ENCODE measurements at places on chromosomes 16 and 17.
A peak's percentile ranks its signal among the peaks of the same experiment; 100 is the strongest.

- DNase-seq = no peak
Measured at GRCh38 chr17:33342025-33342424, 48.9 kb upstream of the ASIC2 start.

DNA sequence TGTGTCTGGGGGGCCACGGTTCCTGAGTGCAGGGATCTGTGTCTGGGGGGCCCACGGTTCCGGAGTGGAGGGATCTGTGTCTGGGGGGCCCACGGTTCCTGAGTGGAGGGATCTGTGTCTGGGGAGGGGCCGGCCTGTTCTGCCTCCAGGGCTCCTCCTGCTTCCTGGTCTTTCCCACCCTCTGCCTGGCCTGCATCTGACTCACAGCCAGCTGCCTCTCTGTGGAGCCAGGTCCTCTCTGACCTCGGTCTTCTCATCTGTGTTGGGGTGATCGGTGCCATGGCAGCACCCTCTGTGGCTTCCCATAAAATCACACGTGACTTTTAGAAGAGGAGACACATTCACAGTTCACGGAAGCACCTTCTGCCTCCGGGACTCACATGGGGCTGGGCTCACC lies 50.3 kb downstream of the ZFPM1 start:
- DNase-seq = no peak

GRCh38 chr17:39548494-39549225 lies 59.1 kb downstream of the NEUROD2 start:
- DNase-seq = no peak

GRCh38 chr16:26642047-26642664 lies 424.6 kb upstream of the C16orf82 start:
- DNase-seq = no peak

DNA sequence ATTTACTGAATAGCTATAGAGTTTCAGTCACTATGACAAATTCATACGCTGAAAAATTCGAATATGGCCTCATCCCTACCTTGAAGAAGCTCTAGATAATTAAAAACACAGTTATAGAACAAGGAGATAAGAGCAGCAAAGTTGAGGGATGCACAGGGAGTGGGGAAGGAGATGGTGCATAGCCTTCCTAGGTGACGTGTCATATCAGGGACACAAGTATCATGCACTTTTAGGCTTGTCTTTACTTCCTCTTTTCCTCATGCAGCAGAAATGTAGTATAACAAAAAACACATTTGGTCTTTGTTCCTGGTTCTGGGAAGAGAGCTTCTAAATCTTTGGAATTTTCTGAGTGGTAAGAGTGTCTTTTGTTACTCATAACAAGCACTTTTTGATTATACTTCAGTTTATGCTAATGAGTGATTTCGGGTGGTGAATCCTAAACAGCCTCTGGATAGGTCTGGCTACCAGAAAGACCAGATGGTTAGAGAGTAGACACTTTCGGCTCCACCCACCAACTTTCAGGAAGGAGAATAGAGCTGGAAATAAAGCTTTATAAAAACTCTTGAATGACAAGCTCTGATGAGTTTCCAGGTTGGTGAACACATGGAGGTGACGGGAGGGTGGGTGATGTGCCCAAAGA lies 341.4 kb downstream of the UTP18 start:
- DNase-seq = no peak

DNA sequence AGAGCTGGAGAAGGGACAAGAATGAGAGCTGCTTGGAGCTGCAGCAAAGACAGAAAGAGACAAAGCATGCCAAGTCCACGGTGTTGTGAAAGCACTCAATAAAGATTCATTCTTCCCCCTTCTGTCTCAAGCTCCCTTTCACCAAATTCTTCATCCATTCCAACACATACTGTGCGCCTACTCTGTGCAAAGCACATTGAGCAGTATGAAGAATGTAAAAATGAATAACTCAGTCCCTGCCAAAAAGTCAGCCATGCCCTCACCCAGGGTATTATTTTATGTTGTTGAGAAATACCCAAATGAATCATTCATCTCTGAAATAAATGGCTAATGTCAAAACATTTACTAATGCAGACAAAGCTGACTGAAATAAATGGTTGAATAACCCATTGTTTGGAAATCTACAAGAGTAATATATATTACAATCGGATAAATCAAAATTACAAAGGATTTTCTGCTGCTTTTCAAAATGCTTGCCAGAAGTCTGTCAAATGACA lies 282.9 kb upstream of the IRX5 start:
- no peak for DNase-seq

GRCh38 chr16:19751478-19752385 lies 33.7 kb downstream of the IQCK start:
- no peak for DNase-seq

DNA sequence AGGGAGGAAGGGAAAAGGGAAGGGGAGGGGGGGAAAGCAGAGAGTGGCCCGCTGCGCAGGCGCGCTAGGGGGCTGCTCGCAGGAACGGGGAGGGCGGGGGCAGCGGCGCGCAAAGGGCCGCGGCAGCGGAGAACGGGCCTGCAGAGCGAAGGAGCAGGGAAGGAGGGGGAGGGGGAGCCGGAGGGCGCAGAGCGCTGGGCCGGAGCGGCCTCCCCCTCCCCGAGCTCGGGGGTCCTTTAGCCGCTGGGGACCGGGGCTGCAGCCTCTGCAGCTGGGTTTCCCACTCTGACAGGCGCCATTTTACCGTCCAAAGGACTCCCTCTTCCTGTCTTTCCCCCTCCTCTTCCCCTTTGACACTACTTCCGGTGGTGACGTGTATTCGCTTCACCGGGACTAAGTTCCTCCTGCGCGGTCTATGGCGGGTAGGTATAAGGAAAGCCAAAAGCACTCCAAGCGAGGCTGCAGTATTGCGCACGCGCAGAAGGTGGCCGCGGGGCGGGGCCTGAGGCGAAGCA lies at the start of gene CTDNEP1:
Gene CTDNEP1 (minus strand): TSS at position 74 of the 515 bp plus-strand sequence. CDS start 438 bp downstream, outside the sequence.
- DNase-seq = peak; percentile 98

- DNase-seq = no peak
Measured at GRCh38 chr16:84569382-84569987, 48.4 kb downstream of the COTL1 start.

GRCh38 chr16:56591377-56592060 lies 2.2 kb downstream of the MT3 start:
- no peak for DNase-seq

DNA sequence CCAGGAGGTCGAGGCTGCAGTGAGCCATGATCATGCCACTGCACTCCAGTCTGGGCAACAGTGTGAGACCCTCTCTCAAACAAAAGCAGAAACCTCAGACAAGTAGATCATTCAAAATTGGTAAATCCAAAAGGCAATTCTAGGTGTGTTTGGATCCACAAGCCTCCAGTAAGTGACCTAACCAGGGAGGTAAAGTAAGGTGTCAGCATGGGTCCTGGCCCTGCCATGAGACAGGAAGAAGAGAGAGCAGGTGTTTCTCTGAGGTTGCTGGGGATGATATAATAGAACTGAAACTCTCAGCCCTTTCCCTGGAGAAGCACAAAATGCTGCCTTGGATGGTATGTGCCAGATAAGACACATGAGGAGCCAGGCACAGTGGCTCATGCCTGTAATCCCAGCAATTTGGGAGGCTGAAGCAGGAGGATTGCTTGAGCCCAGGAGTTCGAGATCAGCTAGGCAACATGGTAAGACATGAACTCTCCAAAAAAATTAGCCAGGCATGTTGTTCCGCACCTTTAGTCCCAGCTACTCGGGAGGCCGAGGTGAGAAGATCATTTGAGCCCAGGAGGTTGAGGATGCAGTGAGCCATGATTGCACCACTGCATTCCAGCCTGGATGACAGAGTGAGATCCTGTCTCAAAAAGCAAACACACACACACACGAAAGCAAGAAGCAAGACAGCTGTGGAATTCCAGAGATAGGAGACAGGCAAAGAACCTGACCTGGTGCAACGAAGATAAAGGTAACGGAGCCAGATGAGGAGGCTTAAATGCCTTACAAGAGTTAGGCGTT lies 6.5 kb downstream of the TM4SF5 start:
- no peak for DNase-seq

GRCh38 chr17:70091005-70091568 lies 16.1 kb downstream of the KCNJ16 start:
- DNase-seq = no peak

- no peak for DNase-seq
Measured at GRCh38 chr17:27577121-27577761, 53.7 kb upstream of the LGALS9 start.

DNA sequence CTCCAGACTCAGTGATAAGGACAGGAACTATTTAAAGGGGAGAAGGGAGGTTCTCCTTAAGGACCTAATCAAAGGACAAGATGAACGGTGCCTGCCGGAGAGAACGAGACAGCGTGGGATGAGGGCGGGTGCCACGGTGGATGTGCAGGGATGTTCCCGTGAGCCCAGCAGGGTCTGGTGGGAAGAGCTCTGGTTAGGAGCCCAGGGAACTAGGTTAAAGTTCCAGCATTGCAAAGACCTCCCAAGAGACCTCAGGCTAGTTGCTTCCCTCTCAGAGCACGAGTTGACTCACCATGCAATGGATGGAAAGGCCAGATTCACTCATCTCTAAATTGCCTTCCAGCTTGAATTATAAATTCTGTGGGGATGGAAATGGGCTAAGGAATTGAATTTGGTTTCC lies 14.7 kb downstream of the CCR7 start:
- DNase-seq = peak; percentile 43

GRCh38 chr17:22692066-22692805 lies 999.9 kb downstream of the KCNJ18 start:
- DNase-seq = no peak

DNA sequence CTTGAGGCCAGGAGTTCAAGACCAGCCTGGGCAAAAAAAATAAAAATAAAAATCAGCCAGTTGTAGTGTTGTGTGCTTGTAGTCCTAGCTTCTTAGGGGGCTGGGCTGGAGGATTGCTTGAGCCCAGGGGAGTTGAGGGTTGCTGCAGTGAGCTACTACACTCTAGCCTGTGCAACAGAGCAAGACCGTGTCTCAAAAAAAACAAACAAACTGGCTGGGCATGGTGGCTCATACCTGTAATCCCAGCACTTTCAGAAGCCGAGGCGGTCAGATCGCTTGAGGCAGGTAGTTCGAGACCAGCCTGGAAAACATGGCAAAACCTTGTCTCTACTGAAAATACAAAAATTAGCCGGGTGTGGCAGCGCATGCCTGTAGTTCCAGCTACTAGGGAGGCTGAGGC lies 4.9 kb upstream of the UBALD2 start:
- no peak for DNase-seq

DNA sequence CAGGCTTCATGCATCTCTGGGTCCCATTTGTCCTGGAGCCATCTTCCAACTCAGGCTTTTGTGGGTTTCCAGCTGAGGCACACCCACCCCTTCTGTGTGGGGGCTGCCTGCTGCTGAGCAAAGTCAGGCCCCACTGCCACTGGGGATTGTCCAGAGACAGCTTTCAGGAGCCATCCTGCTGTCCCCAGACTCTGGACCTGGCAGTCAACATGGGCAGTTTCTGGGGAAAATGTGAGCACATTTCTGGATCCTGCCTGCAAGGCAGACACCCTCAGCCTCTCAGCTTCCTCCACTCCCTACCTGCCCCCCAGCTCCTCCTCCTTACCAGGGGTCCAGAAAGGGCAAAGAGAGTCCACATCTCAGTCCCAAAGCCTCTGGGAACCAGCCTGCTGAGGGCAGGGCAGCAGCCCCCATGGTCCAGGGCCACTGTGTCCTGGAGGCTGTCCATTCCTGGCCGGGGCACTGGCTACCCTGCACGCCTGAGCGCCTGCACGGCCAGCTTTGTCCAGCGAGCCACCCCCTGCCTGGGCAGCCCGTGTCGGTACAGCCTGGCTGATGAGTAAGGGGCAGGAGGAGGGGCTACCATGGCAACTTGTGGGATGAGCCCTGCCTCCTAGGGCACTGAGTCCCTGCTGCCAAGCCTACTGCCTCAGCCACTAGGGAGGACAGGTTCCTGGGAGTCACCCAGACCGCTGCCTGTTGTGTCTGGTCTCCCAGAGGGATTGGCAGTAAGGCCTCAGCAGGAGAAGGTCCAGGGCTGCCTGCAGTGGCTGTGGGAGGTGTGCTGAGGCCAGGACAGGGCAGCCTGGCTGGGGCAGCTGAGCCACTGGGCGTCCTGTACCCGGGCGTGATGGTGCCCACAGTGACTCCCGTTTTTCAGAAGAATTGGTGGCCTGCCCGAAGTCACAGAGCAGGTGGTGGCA lies at the start of gene SLC47A2:
Gene SLC47A2 (minus strand): TSS at position 477 of the 923 bp plus-strand sequence. CDS start 29 bp downstream, at position 448.
- DNase-seq = peak; percentile 49

- DNase-seq = no peak
Measured at GRCh38 chr17:6498356-6498755, 54.1 kb downstream of the PIMREG start.

- no peak for DNase-seq
Measured at GRCh38 chr17:79835470-79835899, 3.8 kb downstream of the CBX4 start.

DNA sequence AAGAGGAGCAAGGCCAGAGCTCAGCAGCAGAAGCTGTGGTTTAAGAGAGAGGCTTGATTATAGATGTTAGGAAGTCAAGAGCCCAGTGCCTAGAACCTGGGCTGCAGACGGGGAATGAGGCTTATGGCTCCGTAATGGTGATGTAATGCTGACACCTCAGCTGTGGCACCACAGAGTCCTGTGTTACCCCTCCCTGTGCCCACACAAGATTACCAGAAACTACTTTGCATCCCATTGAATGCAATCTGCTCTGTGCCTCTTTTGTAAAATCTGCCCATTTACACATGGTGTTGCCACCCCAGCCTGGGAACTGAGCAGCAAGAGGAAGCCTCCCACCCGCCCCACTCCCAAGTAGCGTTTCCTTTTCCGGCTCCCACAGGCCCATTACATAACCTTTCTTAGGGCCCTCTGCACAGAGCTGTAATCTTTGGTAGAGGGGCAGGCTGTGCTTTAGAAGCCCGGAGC lies 57.0 kb downstream of the PITPNC1 start:
- peak; percentile 58 for DNase-seq

DNA sequence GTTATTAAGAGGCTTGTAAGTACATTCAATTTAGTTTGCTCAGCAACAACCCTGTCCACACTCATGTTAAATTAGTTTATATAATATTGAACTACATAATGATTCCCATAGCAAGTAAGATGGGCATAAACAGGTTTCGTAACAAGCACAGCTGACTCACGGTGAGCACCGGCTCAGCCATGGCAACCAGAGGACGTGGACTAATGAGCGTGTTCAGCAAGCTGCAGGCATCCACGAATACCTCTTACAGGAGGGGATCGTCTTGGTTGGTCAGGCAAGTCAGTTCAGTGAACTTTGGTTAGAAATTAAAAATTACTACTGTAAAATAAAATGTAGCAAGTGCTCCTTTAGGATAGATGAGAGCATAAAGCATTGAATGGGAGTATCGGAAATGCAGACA lies 58.4 kb downstream of the ELAC2 start:
- DNase-seq = no peak

- DNase-seq = no peak
Measured at GRCh38 chr17:69547947-69548346, 133.4 kb downstream of the MAP2K6 start.

- no peak for DNase-seq
Measured at GRCh38 chr17:47762728-47763127, 29.7 kb downstream of the TBX21 start.

All from Peyer's patch (tissue), 4 donors.